Activated CD4-positive, alpha-beta memory T cell treated with anti-CD3 and anti-CD28 coated beads, Interleukin-2, amount 10 ng/mL, durations not matched to agents 7 days and 5 days (primary cell): ENCODE measurements at places on chromosomes 4 and X. TPM values are rescaled to one million over a fixed set of nuclear protein-coding genes. Genes with fewer than 3 reads are reported as not detected.

ARR3 gene
- not detected for total RNA-seq

DNA sequence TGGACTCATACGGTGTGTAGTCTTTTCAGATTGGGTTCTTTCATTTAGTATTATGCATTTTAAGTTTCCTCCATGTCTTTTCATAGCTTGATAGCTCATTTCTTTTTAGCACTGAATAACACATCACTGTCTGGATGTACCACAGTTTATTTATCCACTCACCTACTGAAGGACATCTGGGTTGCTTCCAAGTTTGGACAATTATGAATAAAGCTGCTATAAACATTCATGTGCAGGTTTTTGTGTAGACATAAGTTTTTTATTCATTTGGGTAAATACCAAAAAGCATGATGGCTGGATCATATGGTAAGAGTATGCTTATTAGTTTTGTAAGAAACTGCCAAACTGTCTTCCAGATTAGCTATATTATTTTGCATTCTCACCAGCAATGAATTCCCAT is 29.0 kb downstream of the CNOT6L start:
- no peaks in the 10 kb centered on the region for H3K27me3 ChIP-seq
- no peak overlapping the region for H3K27ac ChIP-seq
- no peak overlapping the region for H3K4me3 ChIP-seq
- peaks cover 15% of the 10 kb centered on the region for H3K4me1 ChIP-seq

- H3K27me3 ChIP-seq, result no peaks in the 10 kb centered on the region
- no peak overlapping the region for H3K4me3 ChIP-seq
- H3K36me3 ChIP-seq, result no peaks in the 10 kb centered on the region
- H3K27ac ChIP-seq, result no peak overlapping the region
- no peak for DNase-seq
Measured at GRCh38 chr4:124017185-124017785, 620.7 kb downstream of the SPRY1 start.

MAGEA1 gene
- total RNA-seq, result not detected

- no peaks in the 10 kb centered on the region for H3K36me3 ChIP-seq
- H3K4me3 ChIP-seq, result no peak overlapping the region
Measured at GRCh38 chr4:79199743-79200142, 126.1 kb downstream of the NAA11 start.

GRCh38 chr4:141435446-141436225 is 200.7 kb upstream of the IL15 start:
- no peak overlapping the region for H3K27ac ChIP-seq
- no peaks in the 10 kb centered on the region for H3K27me3 ChIP-seq
- H3K36me3 ChIP-seq, result no peaks in the 10 kb centered on the region
- no peak for DNase-seq
- no peak overlapping the region for H3K4me3 ChIP-seq

- no peaks in the 10 kb centered on the region for H3K36me3 ChIP-seq
- peaks cover 16% of the 10 kb centered on the region for H3K27me3 ChIP-seq
- no peak for DNase-seq
- no peaks in the 10 kb centered on the region for H3K4me1 ChIP-seq
Measured at GRCh38 chr4:78534286-78534955, 17.1 kb upstream of the ANXA3 start.

DAPP1 gene
- total RNA-seq, result 39.4 TPM

PGAM4 gene
- total RNA-seq, result 0.43 TPM
